Ecto neural progenitor cell (in vitro differentiated cells): ENCODE measurements at places on chromosomes 5 and 9.

- no peak for DNase-seq
These were observed 14.3 kb upstream of the ZBTB43 start for GRCh38 chr9:126790561-126790960.

- DNase-seq, result no peak
These were observed 847.0 kb downstream of the TLE1 start for GRCh38 chr9:80842389-80842788.

DNA sequence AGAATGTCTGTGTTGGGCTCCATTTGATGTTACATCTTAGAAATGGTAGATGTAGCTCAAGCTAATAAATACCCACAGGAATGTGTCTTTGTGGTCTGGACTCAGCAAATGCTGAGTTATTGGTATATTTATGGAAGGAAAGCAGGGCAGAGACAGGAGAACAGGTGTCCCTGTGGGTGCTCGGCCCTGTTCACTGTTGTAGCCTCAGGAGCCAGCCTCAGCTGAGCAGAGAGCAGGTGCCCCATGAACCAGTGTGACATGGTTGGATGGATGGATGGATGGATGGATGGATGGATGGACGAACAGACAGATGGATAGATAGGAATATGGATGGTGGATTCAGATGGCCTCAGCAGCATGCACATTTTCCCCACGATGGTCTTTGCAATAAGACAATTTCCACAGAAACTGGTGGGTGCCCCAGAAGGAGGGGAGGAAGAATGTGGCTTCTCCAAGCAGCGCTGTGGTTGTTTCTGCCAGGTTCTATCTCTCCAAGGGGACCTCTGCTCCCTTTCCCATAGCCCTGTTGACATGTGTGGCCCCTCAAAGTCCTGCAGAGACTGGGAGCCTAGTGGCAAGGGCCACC lies 8.2 kb upstream of the IRF1 start:
- DNase-seq, result peak; percentile 11

GRCh38 chr5:112239996-112240395 lies 179.1 kb downstream of the EPB41L4A start:
- DNase-seq, result no peak

- no peak for DNase-seq
These were observed 60.9 kb downstream of the DROSHA start for GRCh38 chr5:31471040-31471439.

DNA sequence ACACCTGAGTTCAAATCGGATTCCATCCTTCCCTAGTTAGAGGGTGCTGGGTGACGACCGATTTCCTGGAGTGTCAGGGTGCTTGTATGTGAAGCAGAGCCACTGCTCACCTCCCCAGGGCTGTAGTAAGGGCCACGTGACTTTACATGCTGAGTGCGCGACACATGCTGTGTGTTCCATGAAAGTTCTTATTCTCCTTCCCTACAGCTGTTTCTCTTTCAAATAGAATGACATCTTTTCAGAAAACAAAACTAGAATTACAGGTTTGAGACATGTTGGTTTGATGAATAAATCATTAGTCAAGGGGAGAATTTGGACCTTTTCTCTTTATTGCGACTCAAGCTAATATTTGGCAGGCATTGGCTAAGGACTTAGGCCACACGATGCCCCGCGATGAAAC lies 113.1 kb downstream of the JMY start:
- no peak for DNase-seq

DNA sequence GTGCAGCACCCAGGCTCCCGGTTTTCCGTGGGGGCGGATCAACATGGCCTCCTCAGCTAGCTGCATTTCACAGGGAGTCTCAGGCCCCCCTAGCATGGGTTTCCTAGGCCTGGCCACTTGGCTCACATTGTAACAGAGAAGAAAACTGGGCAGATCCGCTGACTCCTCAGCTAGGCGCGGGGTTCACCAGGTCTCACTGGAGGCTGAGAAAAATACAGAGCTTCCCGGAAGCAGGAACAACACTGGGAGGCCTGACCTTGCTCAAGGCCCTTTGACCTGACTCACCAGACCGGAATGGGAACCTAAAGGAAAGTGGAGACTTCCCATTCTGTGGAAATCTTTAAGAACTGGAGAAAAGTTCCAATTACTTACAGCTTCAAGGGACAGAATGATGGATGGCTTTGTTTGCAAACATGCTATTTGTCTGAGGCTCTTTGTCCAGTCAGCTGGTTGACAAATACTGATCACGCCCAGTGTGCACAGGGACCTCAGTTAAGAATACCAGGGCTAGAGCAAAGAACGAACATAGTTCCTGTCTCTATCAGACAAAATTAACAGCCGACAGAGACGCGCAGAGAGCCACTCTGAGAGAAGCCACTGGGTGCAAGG lies 88.7 kb upstream of the LRRTM2 start:
- DNase-seq, result no peak

DNA sequence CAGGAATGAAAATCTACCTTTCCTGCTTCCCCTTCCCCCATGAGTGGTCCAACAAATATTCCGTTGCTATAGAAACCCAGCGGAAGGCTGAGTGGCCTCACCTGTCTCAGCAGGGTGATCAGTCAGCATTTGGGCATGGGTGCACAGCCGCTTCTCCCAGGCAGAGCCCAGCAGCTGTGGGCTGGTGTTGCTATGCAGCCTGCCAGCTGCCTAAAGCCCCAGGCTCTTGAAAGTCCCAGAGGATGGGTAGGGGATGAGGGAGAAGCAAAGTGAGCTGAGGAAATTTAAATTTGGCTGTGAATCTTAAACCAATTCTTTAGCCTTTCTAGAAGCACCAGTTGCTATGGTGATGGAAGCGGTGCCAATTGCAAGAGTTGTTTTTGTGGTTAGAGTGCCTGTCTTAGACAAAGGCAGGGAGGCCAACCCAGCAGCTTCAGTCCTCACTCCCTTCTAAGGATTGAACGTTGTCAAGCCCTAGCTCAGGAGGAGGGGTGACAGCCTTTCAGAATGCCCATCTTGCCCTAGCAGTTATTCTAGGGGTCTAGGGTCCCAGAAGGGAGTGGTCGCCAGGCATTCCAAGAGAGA lies 151.5 kb upstream of the PITX1 start:
- no peak for DNase-seq

DNA sequence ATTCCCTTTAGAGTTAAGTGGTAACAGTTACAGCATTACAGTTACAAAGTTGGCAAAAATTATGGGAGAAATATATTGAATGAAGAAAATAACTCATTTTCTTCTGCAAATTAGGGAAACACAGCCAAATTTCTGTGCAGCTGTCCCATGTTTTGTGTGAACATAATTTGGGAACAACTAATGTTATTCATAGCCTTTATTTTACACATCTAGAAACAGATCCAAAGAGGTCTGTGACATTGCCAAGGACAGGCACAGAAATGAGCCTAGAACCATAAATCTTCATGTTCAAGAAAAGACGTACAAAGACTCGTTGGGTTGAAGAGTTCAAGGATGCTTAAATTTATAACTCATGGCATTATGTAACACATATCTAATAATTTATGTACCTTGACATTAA lies 114.1 kb upstream of the TXNDC8 start:
- DNase-seq, result no peak

DNA sequence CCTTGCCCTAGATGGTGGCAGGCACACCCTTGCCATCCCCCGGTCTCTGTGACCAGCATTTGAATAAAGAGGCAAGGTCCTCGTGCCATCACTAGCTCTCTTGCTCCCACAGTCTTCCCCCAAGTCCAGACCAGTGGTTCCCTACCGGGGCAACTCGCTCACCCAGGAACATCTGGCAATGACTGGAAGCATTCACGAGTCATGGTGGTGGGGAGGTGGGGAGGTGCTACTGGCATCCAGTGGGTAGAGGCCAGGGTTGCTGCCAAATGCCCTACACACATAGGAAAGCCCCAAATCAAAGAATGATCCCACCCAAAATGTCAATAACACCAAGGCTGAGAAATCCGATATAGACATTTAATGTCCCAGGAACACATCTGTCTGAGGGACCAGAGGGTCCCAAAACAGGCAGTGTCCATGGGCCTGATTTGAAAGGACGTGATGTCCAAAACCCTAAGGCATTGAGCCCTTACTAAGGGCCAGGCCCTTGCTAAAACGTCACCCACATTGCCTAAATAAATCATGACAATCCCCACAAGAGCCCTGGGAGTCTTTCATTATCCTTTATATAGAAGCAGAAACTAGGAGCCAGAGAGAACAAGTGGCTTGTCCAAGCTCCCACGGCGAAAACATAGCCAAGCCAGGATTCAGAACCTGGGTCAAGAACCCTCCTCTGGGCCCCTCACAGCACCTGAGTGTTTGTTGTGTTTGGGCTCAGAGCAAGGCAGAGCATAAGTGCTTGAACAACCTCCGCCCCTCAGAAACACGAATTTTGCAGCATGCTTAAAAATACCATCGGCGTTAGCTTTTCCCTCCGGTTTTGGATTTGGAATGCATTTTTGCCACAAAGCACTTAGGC lies 119.3 kb upstream of the WWC1 start:
- no peak for DNase-seq

DNA sequence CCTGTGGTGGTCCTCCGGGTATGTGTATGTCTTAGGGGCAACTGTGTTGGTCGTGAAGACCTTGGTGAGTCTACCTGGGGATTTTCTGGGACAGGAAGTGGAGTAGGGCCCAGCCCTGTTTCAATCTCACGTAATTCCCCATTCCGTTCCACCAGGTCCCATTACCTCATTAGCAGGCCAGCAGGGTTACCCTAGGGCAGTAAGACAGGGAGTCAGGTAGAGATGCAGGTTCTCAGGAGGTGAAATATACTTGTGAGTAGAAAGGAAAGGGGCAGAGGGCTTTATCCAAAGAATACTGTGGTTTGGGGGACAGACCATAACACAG lies 56.5 kb downstream of the MACROH2A1 start:
- no peak for DNase-seq

- no peak for DNase-seq
These were observed 547.3 kb downstream of the TAF11L14 start for GRCh38 chr5:18181575-18181974.

- peak; percentile 49 for DNase-seq
These were observed 2.0 kb upstream of the ANP32B start for GRCh38 chr9:97980918-97981845.

- DNase-seq, result no peak
These were observed 335.8 kb downstream of the IRX2 start for GRCh38 chr5:2415678-2416077.

GRCh38 chr9:74804018-74804385 lies 83.7 kb downstream of the TRPM6 start:
- no peak for DNase-seq

GRCh38 chr5:61409568-61409967 lies 77.5 kb downstream of the ZSWIM6 start:
- no peak for DNase-seq

GRCh38 chr9:84394036-84394435 lies 53.5 kb upstream of the SLC28A3 start:
- no peak for DNase-seq

DNA sequence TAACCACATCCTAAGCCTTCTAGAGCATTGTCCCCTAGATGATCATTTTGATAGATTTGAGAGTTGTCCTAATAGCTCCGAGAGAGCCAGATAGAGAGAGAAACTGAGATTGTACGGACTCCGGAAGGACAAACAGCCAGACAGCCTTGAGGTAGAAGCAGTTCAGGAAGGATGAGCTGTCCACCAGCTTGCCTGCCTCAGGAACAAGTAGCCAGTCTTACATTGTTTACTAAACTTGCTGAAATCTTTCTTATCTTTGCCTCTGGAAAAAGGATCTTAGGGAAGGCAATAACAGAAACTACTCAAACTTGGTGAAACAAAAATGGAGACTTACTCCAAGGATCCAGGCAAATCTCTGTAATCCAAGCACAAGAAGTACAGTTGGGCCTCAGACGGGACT lies 39.0 kb upstream of the SAP30L start:
- no peak for DNase-seq

DNA sequence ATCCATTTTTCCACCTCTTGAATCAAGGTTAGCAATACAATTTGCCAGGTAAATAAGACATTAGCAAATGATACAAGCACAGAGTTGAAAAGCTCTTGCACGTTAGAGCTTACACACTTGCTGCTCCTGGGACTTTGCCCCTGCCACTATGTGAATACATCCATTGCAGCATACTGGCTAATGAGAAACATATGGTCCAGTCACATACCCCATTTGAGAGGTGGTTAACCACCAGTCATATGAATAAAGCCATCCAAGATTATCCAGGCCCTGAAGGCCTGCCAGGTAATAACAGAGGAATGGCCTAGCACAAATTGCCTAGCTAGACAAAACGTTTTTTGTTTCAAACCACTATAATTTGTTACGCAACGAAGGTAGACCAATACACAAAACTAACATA lies 45.8 kb upstream of the FTMT start:
- DNase-seq, result no peak

DNA sequence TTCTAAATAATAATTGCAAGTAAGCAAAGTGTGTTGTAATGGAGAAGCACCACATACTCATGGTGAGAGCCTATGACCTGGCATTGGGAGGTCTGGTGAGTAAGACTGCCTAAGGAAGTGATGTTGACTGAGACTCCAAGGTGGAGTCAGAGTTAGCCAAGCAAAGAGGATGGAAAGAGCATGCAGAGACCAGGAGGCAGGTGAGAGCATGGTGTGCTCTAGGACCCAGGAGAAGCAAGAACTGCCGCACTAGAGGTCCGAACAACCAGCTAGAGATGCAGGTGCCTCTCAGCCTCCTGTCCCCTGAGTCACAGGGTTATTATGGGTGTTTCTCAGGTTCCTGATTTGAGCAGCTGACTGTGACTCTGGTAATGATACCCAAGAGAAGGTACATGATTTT lies 27.3 kb downstream of the ANP32B start:
- DNase-seq, result no peak
